ENCODE measurements at places on chromosomes 12 and 14.

GRCh38 chr12:102470945-102471344, 9.4 kb downstream of the IGF1 start:
- no peak for DNase-seq

GRCh38 chr14:23115039-23115731, 3.9 kb downstream of the CEBPE start:
- no peak for DNase-seq

DNA sequence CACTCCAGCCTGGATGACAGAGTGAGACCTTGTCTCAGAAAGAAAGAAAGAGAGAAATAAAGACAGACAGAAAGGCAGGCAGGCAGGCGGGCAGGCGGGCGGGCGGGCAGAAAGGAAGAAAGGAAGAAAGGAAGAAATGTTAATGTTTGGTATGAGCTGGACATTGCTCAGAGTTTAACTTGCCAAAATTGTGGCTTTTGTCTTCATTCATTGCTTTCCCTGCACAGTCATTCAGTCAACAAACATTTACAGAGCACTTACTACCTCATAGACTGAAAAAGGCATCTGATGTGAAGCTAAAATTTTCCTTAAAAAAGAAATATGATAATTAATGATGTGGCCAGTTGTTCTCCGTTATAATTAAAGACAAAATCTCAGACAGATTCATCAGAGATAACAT, 247.1 kb downstream of the SPTSSA start:
- no peak for DNase-seq

DNA sequence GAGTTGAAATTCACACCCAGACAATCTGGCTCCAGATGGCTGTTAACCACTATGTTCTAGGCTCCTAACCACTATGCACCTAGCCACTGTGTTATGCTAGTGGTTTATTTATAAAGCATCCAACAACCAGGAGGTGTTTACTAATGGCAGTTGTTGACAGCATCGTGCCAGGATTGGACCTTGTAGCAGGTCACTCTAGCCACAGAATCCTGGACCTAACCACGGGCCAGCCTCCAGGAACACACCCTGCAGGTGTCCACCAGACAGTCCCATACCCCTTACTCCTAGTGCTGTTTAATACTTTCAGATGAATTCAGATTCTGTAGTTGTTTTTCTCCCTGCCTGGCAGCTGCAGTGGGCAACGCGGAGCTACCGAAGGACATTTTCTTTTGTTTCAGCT, 109.4 kb upstream of the MYL2 start:
- DNase-seq, result no peak

- peak; percentile 91 for DNase-seq
These were observed 11.1 kb downstream of the AQP6 start for GRCh38 chr12:49983892-49984291.

DNA sequence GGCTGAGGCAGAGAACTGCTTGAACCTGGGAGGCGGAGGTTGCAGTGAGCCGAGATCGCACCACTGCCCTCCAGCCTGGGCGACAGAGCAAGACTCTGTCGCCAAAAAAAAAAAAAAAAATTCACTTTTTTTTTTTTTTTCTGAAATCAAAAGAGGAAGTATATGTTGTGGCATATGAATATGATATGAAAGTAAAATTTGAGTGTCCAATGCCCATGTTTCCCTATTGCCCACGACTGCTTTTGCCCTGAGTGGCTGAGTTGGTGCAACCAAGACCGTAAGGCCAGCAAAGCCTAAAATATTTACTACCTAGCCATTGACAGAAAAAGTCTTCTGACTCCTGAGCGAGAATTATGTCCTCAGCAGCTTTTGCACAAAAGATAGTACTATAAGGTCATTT, 101.7 kb upstream of the PARP11 start:
- no peak for DNase-seq

GRCh38 chr14:93744876-93745275, 43.4 kb downstream of the PRIMA1 start:
- no peak for DNase-seq

- DNase-seq, result no peak
These were observed 1.4 kb upstream of the BCAT1 start for GRCh38 chr12:24950231-24950834.

DNA sequence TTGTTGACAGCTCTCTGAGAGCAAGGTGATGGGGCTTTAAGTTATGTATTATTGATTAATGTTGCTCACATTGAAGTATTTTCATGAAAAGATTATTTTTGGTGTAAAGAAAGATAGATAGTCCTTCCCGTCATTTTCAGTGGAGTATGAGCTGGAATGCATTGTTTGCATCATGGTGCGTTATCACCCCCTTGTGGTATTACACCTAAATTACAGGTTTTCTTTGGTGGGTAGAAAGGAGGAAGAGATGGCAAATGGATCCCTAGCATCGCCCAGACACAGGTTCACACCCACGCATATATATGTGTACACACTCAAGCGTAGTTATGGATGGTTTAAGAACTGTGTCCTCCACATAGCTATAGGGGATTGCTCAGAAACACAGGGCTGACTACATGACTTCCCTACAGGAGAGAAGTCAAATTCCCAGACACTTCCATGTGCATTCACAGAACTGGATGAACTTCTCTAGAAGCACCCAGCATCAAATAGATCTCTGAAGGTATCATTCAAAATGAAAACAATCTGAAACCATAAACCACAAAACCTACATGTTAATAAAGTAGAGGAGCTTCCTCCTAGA, 14.4 kb upstream of the SERPINA10 start:
- DNase-seq, result peak; percentile 29

GRCh38 chr14:39169541-39169900, 612 bp downstream of the TRAPPC6B start:
- no peak for DNase-seq

- DNase-seq, result peak; percentile 94
These were observed at the start of gene CHPT1 for GRCh38 chr12:101697197-101697929. Gene CHPT1 (plus strand): TSS chr12:101697640. CDS start chr12:101697862, 222 bp downstream.

DNA sequence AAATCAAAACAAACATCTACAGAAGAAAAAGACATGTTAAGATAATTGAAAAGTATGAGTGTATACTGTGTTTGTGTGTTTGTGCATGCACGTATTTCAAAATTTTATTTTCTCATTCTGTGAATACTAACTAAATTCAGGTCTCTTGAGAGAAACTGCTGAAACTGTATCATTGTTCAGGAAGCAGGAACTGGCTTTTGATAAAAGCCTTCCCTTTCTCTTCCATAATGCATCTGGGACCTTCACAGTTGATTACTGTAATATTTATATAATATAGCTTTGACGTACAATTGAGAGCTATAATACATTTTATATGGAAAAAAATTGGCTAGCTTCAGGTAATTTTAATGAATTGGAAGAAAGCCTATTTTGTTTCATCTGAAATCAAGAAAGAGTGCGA, 993.5 kb downstream of the SLC6A15 start:
- DNase-seq, result no peak

DNA sequence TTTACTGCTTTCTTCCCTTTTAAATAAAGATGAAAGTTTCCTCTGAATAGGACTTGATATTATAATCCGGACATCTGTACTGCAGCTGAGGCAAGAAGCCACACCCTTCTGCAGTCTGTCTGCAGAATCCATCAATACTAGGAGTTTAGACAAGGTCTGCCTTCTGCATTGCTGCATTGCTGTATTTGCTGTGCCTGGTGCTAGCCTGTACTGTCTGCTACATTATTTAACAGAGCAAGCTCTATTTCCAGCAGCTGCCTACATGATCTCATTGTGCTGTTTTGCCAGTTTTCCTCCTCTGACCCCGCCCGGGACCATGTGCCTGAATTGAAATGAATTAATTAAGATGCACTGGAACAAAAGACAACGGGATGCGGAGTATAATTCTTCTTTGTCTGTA, 1.7 kb downstream of the TUBA1A start:
- no peak for DNase-seq

DNA sequence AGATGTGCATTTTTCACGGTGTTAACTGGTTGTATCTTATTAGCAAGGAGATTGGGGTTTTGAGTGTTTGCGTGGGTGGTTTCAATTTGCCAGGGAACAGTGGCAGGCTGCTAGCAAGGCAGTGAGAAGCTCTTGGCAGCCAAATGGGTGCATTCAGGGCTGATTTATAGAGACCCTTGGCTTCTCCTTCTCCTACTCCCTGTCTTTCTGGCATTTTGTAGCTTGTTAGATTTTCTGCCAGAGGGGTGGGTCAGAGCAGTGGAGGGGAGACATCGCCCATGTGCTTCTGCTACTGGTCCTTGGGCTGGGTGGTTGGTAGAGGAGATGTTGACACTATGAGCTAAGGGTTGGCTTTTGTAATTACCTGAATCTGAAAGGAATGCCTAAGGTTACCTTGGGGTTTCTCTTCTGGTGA, 9.6 kb downstream of the CALM1 start:
- DNase-seq, result no peak

- DNase-seq, result no peak
These were observed 87.2 kb upstream of the FGD4 start for GRCh38 chr12:32312049-32312670.
